ENCODE measurements at places on chromosomes 7 and 10.
A peak's percentile ranks its signal among the peaks of the same experiment; 100 is the strongest.

DNA sequence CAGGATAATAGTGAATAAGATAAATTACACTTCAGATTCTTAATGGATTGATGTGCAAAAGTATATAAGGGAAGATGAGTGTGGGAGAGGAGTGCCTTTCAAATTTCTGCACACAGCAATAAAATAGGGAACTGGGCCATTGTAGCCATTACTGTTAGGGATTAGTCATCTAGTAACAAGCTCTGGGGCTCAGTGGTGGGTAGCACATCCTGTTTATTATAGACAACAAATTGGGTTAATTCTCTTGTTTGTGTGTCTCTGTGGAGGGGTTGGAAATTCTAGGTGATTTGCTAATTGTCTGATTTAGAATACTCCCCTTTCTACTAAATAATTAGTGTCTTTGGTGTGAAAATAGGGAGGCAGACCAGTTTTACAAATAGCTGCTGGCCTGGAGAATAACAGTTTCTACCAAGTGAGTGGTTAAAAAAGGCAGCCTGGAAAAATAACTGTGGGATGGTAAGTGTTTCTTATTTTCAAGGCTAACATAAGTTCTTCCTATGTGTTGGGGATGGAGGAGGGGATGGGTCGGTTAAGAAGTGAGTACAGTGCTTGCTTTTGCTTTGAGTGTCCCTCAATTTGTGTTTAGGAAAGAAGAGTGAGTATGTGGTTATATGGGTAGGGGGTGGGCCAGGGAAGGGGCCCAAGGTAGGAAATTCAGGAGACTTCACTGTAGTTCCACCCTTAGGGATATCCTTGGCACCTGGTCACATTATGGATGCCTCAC is 43.3 kb upstream of the TMEM248 start:
- DNase-seq, result no peak

DNA sequence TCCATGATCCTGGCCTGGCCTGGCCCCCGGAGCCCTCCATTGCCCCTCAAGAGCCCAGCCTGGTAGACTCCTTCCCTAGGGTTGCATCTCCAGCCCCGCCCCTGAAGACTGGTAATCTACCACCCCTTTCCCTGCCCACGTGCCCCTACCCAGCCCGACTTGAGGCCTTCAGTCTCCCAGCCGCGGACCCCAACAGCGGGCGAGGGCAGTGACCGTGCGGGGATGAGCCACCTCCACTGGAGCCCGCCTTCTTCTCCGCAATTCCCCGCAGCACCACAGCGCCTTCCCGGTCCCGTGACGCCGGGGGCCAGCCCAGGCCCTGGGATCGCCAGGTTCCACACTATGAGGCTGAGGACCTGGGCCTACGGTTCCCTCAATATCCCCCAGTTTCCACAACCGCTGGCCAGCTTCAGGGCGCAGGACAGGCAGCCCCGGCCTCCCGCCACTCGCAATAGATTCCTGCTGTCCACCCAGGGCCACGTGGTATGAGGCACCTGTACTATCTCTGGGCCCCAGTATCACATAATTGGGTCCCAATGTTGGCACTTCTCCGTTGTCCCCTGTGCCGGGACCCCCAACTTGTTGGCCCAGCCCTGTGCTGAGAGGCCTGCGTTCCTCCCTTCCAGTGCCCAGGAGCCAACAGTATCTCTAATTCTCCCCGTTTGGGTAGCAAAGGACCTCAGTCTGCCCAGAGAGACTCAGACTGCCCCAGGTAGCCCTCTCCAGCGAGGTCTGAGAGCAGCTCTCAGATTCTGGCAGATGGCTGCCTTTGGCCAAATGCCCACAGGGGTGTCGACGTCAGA is 1.1 kb upstream of the GPRIN2 start:
- DNase-seq, result no peak

DNA sequence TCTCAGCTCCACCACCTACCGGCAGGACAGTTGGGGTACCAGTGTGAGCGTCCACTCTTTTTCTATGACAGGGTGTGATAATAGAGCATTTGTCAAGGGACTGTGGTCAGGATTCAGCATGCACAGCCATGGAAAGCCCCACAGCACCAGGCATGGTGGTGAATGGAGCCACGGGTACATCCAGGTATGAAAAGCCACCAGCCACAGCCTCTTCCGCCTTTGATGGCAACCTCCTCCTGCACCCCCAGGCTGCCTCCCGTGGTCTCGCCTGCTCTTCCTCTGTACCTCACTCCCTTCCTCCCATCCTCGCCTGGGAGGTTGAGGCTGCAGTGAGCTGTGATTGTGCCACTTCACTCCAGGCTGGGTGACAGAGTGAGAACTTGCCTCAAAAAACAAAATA is 90.2 kb upstream of the CHST15 start:
- DNase-seq, result no peak

- DNase-seq, result no peak
These were observed 17.5 kb downstream of the CDK13 start for GRCh38 chr7:39967406-39968161.

DNA sequence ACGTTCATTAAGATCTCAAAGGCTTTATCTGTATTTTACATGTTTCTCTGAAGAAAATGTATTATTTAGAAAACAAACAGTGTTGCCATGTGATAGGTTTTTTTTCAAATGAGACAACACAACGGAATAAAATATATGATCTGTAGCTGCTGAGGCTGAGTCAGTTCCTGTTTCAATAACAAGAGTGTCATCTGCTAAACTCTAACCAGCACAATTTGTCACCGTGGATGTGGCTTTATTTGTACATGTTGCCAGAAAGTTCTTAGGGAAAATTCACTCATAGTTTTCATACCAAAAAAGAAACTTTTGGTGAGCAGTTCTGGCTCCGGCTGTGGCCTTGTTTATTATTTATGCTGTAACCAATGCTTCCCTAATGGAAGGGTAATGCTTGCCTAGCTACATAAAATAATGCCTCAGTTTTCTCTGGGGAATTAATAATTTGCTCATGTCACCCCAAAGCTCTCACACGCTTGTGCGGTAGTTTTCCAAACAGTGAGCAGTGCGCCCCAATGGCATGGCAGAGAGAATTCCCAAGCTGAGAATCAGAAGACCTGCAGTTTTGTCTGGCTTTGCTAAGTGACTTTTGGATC is 20.3 kb upstream of the KLF6 start:
- DNase-seq, result no peak

- no peak for DNase-seq
These were observed 23.0 kb downstream of the AMZ1 start for GRCh38 chr7:2710901-2711551.

DNA sequence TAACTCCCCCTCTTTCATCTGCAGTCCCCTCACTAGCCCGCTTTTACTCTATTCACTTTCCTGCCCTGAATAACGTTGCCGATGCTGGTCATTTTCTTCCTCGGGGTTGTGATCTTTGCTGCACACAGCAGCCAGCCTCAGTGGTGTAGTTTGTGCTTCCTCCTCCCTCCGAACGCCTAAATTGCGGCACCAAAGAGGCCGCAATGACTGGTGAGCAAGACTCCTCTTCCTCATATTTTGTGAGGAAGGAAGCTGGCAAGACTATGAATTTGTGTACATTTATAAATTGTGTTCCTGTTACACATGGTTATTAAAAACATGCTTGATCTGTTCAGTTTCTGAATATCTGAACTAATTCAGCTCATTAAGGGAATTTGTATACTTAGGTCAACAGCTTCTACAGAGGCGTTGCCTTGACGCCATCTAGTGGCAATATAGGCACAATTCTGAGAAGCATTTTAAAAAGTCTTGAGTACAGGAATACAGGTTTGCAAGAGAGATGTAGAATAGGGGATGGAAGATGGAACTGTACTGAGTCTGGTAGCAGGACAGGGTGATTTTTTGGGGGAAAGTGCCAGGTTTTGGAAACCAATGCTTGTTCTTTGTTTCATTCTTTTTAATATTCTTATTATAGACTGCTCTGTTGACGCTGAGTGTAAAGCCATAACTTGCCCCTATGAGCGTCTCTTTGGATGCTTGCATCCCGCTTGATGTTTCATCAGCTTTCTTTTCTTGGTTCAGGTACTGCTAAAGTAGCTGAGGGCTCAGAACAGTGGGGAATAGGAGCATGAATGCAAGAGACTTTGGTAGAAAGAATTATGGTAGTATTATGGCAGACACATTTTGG is 4.1 kb upstream of the TAS2R5 start:
- peak; percentile 12 for DNase-seq

DNA sequence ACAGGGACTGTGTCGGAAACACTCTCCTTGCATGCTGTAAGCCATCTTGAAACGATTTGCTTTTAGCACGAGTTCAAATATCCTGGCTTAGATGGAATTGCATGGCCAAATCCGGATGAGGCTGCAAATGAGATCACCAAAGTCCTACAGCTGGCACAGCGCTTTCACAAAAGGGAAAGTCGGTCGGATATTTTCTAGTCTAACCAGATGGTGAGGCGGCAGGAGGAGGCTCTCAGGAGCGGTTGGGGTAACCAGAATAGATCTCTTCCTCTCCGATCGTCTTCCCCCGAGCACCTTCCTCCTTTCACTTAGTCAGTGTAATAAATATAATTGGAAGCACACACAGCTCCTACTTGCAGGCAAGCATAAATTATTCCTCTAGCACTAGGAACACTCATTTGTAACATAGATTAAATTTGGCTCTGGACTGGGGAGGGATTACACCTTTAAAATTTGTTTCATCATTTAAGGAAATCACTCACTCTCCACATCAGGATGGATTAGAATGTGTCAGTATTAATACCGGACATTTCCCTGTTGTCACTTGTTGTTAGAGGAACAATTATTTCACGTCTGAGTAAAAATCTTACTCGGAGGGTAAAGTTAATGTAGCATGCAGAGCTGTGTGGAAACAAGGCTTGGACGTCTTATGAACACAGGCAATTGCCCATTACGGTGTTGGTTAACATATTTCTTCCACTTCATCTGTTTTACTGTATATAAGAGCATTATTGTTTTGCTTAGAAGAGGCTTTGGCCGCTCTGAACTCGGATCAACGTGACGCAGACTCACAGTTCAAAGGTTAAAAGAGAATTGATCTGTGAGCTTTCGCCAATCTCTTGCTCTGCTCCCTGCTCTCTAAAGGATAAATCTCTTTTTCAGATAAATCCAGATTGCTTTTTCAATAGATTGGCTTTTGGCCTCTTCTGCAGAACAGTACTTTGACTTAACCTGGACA is 857.9 kb downstream of the TYW1 start:
- DNase-seq, result no peak

GRCh38 chr10:73814896-73815718 is 3.7 kb upstream of the NDST2 start:
- no peak for DNase-seq

- DNase-seq, result no peak
These were observed 91.5 kb downstream of the FOXL3 start for GRCh38 chr7:381211-382042.

GRCh38 chr7:20270867-20271266 is 53.7 kb upstream of the MACC1 start:
- no peak for DNase-seq

DNA sequence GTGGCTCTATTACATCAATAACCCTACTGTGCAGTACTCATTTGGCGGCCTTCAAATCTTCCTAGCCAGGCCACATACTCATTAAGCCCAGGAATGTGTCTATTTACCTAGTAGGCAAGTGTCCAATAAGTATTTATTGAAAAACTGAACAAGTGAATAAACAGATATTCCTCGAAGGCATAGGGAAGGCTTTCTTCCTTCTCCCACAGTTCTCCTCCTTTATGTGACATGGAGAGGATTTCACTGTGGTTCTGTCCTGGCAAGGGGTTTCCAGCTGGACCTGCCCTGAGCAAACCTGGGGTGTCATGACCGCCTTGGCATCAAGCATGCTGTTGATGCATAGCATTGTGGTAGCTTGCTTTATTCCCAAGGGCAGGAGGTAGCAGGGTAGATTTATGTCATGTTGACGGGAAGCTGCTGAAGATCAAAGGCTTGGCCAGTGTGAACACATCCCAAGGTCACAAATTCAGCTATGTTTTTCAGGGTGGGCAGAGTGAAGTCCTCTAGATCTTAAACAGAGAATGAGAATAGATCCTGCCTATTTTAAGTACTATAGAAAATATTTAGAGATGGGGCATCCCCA is 195.1 kb downstream of the INHBA start:
- DNase-seq, result no peak
